ENCODE measurements at places on chromosomes 16 and 17.
A peak's percentile ranks its signal among the peaks of the same experiment; 100 is the strongest.

GRCh38 chr17:18257268-18257981 lies 1.1 kb downstream of the FLII start:
- DNase-seq, result peak; percentile 85

GRCh38 chr17:64786337-64786736 lies 124.2 kb upstream of the SMURF2 start:
- no peak for DNase-seq

GRCh38 chr16:56399486-56399885 lies 25.9 kb downstream of the AMFR start:
- no peak for DNase-seq

DNA sequence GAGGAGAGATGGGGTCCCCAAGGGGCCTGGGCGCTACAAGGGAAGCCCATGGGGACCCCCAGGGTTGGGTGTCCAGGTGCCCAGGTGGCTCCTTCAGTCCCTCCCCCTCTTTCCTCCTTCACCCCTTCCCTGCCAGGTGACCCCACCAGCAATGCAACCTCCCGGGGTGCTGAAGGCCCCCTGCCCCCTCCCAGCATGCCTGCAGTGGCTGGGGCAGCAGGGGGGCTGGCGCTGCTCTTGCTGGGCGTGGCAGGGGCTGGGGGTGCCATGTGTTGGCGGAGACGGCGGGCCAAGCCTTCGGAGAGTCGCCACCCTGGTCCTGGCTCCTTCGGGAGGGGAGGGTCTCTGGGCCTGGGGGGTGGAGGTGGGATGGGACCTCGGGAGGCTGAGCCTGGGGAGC lies 4.0 kb downstream of the EFNB3 start:
- DNase-seq, result no peak
